Endothelial cell (in vitro differentiated cells): ENCODE measurements at places on chromosomes 12 and 14. TPM values are rescaled to one million over a fixed set of nuclear protein-coding genes. Genes with fewer than 3 reads are reported as not detected.

KRT83 gene
- not detected for total RNA-seq

NXPH4 gene
- total RNA-seq: not detected

FOXN4 gene
- total RNA-seq: not detected

NKX2-1 gene
- not detected for total RNA-seq

PLEKHD1 gene
- total RNA-seq: 0.80 TPM

RNU4-1 gene
- 6,066 TPM for total RNA-seq

KCNA1 gene
- 0.62 TPM for total RNA-seq

BMAL2 gene
- 7.9 TPM for total RNA-seq

GLIPR1 gene
- 0.38 TPM for total RNA-seq

RHEBL1 gene
- 3.2 TPM for total RNA-seq

PLBD1 gene
- total RNA-seq: 21.2 TPM

TAC3 gene
- total RNA-seq: 18.0 TPM

MAP1LC3B2 gene
- not detected for total RNA-seq

CIROP gene
- not detected for total RNA-seq

HPD gene
- not detected for total RNA-seq

PIWIL1 gene
- not detected for total RNA-seq

LRP1-AS gene
- total RNA-seq: 0.46 TPM

PTHLH gene
- total RNA-seq: 4.7 TPM

CMTM5 gene
- total RNA-seq: 0.26 TPM

AMN gene
- not detected for total RNA-seq

TAS2R20 gene
- total RNA-seq: 1.7 TPM

SLC25A21 gene
- total RNA-seq: 1.2 TPM

PRIMA1 gene
- 0.08 TPM for total RNA-seq

KLHL33 gene
- total RNA-seq: 0.08 TPM

PLA2G1B gene
- total RNA-seq: not detected

TRMT61A gene
- total RNA-seq: 6.1 TPM

INSM2 gene
- not detected for total RNA-seq

KRT7 gene
- not detected for total RNA-seq

MFAP5 gene
- total RNA-seq: 0.31 TPM

NINJ2 gene
- 2.3 TPM for total RNA-seq

SAV1 gene
- total RNA-seq: 24.0 TPM

REC8 gene
- total RNA-seq: 31.8 TPM

PZP gene
- total RNA-seq: 2.2 TPM

ANO2 gene
- 4.5 TPM for total RNA-seq

GPR65 gene
- total RNA-seq: 0.64 TPM

RPL10L gene
- total RNA-seq: not detected

TMEM52B gene
- total RNA-seq: not detected

NT5DC3 gene
- total RNA-seq: 1.3 TPM

LRRIQ1 gene
- 1.1 TPM for total RNA-seq

SLC2A3 gene
- 562 TPM for total RNA-seq

GALNT16 gene
- total RNA-seq: 2.8 TPM

C12orf50 gene
- total RNA-seq: not detected

OVCH1 gene
- total RNA-seq: not detected

PPFIA2 gene
- total RNA-seq: not detected

YBX3 gene
- 494 TPM for total RNA-seq

SNAPC1 gene
- total RNA-seq: 5.2 TPM
